Amniotic stem cell (primary cell): ENCODE measurements at places on chromosomes 2 and 18.

DNA sequence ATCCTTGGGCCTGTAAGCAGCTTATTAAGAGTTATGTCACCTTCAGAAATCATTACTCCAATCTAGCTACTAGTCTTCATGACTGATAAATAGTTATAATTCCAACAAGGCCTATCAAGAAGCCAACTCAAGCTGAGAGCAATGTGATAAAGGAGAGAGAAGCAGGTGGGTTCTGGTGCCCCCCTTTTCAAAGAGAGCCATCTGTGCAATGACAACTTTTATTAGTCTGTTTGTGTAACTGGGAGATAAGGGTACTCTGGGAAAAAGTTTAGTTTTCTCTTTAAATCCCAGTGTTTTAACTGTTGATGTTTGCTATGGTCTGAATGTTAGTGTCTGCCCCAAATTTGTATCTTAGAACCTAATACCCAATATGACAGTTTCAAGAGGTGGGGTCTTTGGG, 60.6 kb downstream of the CCDC93 start:
- no peak for DNase-seq

DNA sequence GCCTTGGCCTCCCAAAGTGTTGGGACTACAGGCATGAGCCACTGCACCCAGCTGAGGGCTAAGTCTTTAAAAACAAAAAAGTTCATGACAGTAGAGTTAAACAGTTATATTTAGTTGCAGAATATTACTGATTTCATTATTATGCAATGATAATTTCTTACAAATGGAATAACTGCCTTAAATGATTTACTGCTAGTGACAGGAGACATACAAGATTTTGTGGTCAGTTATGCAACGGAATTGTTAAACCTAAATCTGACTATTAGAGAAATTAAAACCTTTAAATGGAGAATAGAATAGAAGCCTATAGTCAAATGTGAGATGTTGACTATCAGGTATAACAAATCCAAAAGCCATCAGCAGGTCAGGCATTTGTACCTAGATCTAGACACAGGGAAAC, 10.3 kb upstream of the DNAJC10 start:
- no peak for DNase-seq

GRCh38 chr18:58045242-58046092, 1.4 kb downstream of the NEDD4L start:
- DNase-seq: peak; percentile 11

GRCh38 chr18:64872710-64873458, 724.0 kb upstream of the LINC00305 start:
- no peak for DNase-seq

GRCh38 chr2:199488772-199489400, 31.1 kb upstream of the SATB2 start:
- no peak for DNase-seq

DNA sequence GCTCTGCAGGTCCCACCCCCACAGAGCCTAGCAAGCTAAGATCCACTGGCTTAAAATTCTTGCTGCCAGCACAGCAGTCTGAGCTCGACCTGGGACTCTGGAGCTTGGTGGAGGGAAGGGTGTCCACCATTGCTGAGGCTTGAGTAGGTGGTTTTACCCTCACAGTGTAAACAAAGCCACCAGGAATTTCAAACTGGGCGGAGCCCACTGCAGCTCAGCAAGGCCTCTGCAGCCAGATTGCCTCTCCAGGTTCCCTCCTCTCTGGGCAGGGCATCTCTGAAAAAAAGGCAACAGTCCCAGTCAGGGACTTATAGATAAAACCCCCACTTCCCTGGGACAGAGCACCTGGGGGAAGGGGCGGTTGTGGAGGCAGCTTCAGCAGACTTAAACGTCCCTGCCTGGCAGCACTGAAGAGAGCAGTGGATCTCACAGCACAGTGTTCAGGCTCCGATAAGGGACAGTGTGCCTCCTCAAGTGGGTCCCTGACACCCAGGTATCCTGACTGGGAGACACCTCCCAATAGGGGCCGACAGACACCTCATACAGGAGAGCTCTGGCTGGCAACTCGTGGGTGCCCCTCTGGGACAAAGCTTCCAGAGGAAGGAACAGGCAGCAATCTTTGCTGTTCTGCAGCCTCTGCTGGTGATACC, 20.0 kb upstream of the NEMP2 start:
- DNase-seq: no peak
